Uterine smooth muscle cell (primary cell): ENCODE measurements at places on chromosomes 6 and 20. TPM values are rescaled to one million over a fixed set of nuclear protein-coding genes. Genes with fewer than 3 reads are reported as not detected.

Gene DACT2
- not detected in 2 replicates for total RNA-seq

Gene MYCT1
- under 0.01 and 0.11 TPM in 2 replicates for total RNA-seq

Gene ZNF311
- 1.7 and 2.9 TPM in 2 replicates for total RNA-seq

Gene ZBTB46
- total RNA-seq = 11.9 and 16.7 TPM in 2 replicates

Gene BTNL2
- not detected in 2 replicates for total RNA-seq

Gene XKR7
- under 0.01 TPM in 1 of 2 replicates, not detected in the other for total RNA-seq

Gene DNPH1
- total RNA-seq = 62.9 and 63.7 TPM in 2 replicates

Gene RSPH9
- 0.44 and 1.2 TPM in 2 replicates for total RNA-seq

Gene SPDEF
- total RNA-seq = under 0.01 TPM in 1 of 2 replicates, not detected in the other

Gene SPATS1
- not detected in 2 replicates for total RNA-seq

Gene KIF6
- total RNA-seq = 0.33 and 0.87 TPM in 2 replicates

Gene PRL
- not detected in 2 replicates for total RNA-seq

Gene SNAP25
- 0.25 and 0.44 TPM in 2 replicates for total RNA-seq

Gene EFCAB8
- total RNA-seq = under 0.01 TPM in 1 of 2 replicates, not detected in the other

Gene PTGIS
- 22.4 and 58.2 TPM in 2 replicates for total RNA-seq

Gene KCNK5
- under 0.01 and 0.11 TPM in 2 replicates for total RNA-seq
